ENCODE measurements at places on chromosomes 5 and 9.

DNA sequence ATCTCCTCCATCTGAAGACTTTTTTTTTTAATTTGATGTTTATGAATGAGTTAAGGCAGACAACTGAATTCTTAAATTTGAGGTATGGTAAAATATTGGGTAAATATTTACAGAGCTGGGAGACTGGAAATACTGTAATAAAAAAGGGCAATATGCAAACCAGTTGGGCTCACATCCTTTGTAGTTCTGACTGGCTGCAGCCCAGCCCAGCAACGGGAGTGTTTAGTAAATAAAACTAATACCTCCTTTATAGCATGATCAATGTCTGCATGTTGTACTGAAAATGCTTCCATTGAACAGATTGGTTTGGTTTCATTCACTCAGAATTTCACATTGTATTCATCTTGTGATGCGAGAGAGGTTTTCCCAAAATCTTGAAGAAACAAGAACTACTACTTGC lies 365.0 kb downstream of the DMRT2 start:
- DNase-seq = no peak

- DNase-seq = no peak
Measured at GRCh38 chr5:80745490-80745889, 90.7 kb upstream of the DHFR start.

- DNase-seq = no peak
Measured at GRCh38 chr9:94802251-94802650, 75.8 kb downstream of the AOPEP start.

GRCh38 chr9:129281506-129282145 lies 103.6 kb upstream of the IER5L start:
- no peak for DNase-seq

Data from NCI-H1105 (cell line).